T-helper 2 cell treated with Interferon-gamma antibody and Interleukin-4, amounts not matched to agents 100 ng/mL and 5 ng/mL, for 36 hours (primary cell): ENCODE measurements at places on chromosomes 4 and X. TPM values are rescaled to one million over a fixed set of nuclear protein-coding genes. Genes with fewer than 3 reads are reported as not detected.

The XAGE5 gene
- not detected in 2 replicates for total RNA-seq

The P2RY10 gene
- total RNA-seq = 62.6 and 69.7 TPM in 2 replicates

The SLC7A11 gene
- 1.7 and 2.0 TPM in 2 replicates for total RNA-seq

The KLF8 gene
- 19.6 and 21.3 TPM in 2 replicates for total RNA-seq

The SPANXN4 gene
- not detected in 2 replicates for total RNA-seq

The NXF2B gene
- total RNA-seq = not detected in 2 replicates

The C4orf46 gene
- total RNA-seq = 15.8 and 17.7 TPM in 2 replicates

The P2RY8 gene
- total RNA-seq = 126 and 127 TPM in 2 replicates

The GAB1 gene
- total RNA-seq = 0.30 and 0.82 TPM in 2 replicates

The APLN gene
- 0.05 and 0.07 TPM in 2 replicates for total RNA-seq

The H2AZ1 gene
- total RNA-seq = 538 and 544 TPM in 2 replicates

The MAGED4B gene
- 0.30 and 0.45 TPM in 2 replicates for total RNA-seq

The ARSJ gene
- not detected in 2 replicates for total RNA-seq

The BMX gene
- not detected in 2 replicates for total RNA-seq

The MEPE gene
- total RNA-seq = not detected in 2 replicates

The HSD17B10 gene
- 125 and 128 TPM in 2 replicates for total RNA-seq

The RHOXF2 gene
- not detected in 2 replicates for total RNA-seq

The GPM6B gene
- not detected in 2 replicates for total RNA-seq

The CLDN22 gene
- total RNA-seq = not detected in 2 replicates

The PPP2R2C gene
- total RNA-seq = not detected in 2 replicates

The SYN1 gene
- 0.57 and 0.91 TPM in 2 replicates for total RNA-seq

The PDHA2 gene
- total RNA-seq = not detected in 2 replicates

The ZFP42 gene
- 0.11 TPM in 1 of 2 replicates, not detected in the other for total RNA-seq

The TDO2 gene
- not detected in 2 replicates for total RNA-seq

The CXorf66 gene
- total RNA-seq = not detected in 2 replicates

The GIMD1 gene
- not detected in 2 replicates for total RNA-seq
